ENCODE measurements at places on chromosomes 16 and 17.

GRCh38 chr17:77577491-77577890, 381.0 kb upstream of the TNRC6C start:
- DNase-seq = no peak

- DNase-seq = no peak
Measured at GRCh38 chr17:21387616-21388015, 11.5 kb downstream of the KCNJ12 start.

GRCh38 chr16:29306201-29306600, 100.3 kb downstream of the NPIPB11 start:
- DNase-seq = no peak

- no peak for DNase-seq
Measured at GRCh38 chr17:19610311-19610710, 38.2 kb upstream of the ALDH3A2 start.

DNA sequence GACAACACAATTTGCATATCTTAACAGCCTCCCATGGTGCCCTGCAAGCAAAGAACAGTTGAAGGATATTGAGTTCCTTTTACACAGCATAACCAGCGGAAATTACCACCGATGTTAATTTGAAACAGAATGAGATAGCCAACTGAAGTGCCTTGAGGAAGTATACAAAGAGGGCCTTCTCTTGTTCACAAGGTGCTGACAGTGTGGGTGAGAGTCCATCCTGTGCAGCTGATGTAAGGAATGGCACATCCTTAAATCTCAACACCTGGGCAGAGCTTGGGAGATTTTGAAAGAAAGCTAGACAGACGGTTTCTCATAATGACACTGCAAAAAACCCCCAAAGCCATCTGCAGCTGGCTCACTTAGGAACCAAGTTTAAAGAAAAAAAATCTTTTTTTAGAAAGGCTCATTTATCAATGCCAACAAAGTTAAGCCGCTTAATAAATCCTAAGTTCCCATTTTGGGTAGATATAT, 818.6 kb downstream of the KCNJ2 start:
- no peak for DNase-seq

GRCh38 chr16:24681793-24682192, 47.7 kb upstream of the TNRC6A start:
- peak; percentile 60 for DNase-seq

Data from fibroblast of pulmonary artery (primary cell).